ENCODE measurements at places on chromosomes 4 and X.

- no peak for DNase-seq
Measured at GRCh38 chrX:136880003-136880451, 498 bp downstream of the RBMX start.

- no peak for DNase-seq
Measured at GRCh38 chr4:188466001-188466400, 326.8 kb downstream of the TRIML1 start.

DNA sequence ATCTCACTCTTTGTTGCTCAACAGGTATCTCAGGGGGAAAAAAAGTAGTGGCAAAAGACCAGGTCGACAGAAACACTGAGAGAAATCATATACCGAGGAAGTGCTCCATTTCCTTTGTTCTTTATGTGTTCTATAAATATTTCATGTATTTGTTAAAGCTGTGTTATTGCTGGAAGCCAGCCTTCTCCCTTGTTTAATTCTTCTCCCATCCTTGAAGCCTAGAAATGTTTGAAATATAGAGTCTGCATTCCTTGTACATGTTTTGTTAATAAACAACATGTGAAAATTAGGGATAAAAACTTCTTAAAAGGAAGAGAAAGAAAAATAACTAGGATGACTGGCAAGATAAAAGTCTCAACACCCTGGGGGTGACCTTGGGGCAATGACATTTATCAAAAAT lies 186.2 kb downstream of the ANKRD50 start:
- DNase-seq, result no peak

GRCh38 chrX:80663331-80663730 lies 146.3 kb downstream of the BRWD3 start:
- no peak for DNase-seq

- DNase-seq, result no peak
Measured at GRCh38 chr4:56742080-56742871, 61.2 kb upstream of the HOPX start.

- no peak for DNase-seq
Measured at GRCh38 chrX:130247996-130248395, 20.7 kb downstream of the ZNF280C start.

DNA sequence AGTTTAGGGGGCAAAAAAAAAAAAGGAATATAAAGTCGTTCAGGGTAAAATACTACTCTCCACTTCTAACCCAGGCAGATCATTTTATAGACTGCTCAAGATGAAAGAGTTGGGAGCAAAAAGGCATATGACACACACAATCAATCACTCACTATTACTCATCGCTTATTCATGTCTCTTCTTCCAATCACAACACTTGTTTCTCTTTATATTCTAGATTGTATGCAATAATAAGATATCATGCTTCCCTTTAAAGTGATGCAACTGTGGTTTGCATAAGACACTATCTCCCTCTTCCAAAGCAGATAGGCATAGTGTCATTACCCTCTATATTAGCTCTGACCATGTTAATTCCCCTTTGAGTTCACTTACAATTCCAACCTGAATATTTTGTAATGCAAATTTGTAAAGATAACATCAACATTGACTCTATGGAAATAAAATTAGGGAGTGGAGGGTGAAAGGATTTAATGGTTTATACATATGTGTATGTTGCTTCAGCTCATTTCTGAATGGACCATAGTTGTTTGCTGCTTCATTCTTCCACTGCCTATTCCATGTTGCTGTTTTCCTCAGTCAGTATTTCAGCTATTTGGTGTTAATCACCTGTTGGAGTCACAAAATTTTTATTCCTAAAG lies 154.9 kb upstream of the EPHA5 start:
- DNase-seq, result no peak

GRCh38 chr4:32203340-32203739 lies 1483.2 kb downstream of the PCDH7 start:
- DNase-seq, result no peak

GRCh38 chr4:138452826-138453225 lies 210.7 kb upstream of the SLC7A11 start:
- no peak for DNase-seq

GRCh38 chr4:146520896-146521540 lies 722 bp downstream of the SLC10A7 start:
- DNase-seq, result peak; percentile 37
